ENCODE measurements at places on chromosomes 11 and 22.

DNA sequence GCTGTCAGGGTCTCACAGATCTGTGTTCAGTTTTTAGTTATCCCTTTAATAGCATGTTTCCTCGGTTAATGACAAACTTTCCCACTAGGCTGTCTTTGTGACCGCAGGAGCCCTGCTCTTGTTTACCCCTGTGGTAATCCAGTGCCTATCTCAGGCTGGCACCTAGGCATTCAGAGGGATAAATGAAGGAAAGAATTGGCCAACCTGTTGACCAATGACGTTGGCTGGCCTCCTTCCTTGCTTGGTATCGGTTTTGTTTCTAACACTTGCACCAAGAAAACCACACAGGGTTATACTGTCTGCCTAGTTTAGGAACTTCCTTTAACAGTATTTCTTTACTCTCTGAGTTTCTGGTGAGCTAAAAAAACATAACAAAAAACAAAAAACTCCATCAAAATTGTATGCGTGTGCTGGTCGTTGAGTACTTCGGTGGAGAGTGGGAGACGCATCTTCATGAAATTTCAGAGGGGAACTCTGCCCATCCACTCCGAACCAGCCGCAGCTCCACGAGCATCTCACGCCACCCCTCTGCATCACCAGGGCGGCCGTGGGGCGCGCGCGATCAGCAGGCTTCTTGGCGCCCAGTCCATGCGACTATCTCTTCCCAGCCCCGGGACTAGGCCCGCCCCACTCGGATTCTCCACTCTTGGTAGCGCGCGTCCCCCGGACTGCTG is 563 bp upstream of the ENDOD1 start:
- no peak for DNase-seq

GRCh38 chr11:1882265-1883238 is 9.1 kb downstream of the PRR33 start:
- peak; percentile 62 for DNase-seq

GRCh38 chr11:125431009-125431408 is 65.1 kb downstream of the FEZ1 start:
- DNase-seq, result no peak

DNA sequence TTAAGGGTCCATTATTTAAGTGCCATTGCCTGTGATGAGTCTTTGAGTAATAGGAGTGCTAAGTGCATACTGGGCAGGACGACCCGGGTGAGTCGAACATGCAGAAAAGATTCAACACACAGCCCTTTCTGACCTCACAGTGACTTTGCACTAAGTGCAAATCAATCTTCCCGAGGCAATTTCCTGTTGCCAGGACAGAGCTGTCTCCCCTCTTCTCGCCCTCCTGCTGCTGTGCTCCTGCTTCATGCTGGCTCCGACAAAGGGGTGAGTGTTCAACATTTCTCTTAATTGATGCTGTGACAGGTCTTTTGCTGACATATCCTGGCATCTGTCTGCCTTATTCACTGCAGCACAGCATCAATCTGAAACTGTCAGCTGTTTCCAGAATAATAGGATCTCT is 42.0 kb downstream of the MCHR1 start:
- DNase-seq, result no peak

DNA sequence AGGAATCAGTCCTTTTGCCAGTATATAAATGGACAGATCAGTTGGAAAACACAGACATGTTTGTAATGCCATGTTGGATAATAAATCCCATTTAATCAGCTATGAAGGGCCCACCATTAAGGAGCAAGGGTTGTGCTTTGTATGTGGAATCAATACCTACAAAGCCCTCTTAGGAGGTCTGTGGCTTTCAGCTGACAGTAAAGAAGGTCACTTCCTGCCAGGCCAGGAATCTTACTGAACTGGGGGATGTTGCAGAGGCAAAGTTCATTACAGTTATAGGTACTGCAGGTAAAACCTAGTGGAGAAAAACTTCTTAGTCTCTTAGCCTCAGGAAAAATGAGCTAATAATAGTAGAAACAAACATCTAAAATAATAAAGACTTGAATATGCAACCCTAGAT is 129.5 kb downstream of the FAM76B start:
- DNase-seq, result no peak

GRCh38 chr11:3855808-3856491 is 486 bp downstream of the STIM1 start:
- DNase-seq, result no peak

DNA sequence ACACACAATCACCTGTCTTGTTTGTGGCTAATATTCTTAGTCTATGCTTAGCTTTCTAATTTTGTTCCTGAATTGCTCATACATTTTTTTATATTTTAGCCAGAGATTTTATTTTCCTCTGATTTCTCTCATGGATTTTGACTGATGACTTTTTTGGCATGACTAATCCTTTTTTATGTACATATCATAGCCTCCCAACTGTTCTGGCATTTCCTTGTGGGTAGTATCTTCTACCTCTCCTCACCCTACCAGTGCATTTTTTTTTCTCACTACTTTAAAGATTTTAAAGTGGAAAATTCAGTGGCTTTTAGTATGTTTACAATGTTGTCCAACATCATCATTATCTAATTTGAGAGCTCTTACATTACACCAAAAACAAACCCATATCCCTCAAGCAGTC is 84.4 kb upstream of the TENM4 start:
- no peak for DNase-seq

DNA sequence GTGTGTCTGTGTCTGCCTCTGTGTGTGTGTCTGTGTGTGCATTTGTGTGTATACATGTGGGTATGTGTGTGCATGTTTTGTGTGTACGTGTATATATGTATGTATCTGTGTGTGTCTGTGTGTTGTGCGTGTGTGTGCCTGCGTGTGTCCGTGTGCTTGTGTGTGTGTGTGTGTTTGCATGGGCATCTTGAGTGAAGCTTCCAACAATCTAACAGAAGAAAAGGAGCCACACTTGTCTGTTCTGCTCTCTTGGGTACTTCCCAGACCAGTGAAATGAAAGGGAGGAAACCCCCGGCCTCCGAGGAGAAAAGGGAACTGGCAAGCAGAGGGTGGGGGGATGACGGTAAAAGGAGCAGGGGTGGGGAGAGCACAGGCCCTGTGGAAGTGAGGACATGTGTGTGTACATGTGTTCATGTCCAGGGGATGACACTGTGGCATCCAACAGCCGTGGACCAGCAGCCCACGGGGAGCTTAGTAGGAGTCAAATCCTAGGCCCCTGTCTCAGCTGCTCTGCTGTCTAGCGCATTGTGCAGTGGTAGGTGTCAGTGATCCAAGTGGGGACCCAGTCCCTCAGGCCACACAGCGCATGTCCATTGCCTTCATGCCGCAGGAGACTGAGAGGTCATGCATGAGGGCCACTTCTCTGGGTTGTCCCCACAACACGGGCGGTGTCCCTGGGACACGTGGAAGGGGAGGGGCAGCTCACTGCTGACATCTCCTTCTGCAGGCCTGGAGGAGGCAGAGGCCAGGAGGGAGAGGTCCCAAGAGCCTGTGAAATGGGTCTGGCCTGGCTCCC is 8.1 kb downstream of the CSF2RB start:
- no peak for DNase-seq
